ENCODE measurements at places on chromosomes 2 and 18.

DNA sequence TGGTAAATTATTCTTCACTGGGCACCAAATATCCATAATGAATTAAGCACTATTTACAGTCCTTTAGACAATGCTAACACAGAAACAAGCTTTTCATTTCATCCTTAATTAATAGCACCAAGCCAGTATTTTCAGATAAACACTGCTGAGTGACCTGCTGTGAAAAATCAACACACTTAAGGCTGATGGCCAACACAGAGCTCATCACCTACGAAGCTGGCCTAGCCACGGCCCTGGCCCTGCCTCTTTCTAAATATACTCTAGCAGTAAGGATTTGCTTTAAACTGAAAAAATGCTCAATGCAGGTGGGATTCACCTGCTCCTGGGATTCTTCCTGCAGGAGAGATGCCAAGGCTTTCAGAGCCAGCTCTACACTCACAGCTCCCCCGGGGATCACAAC, 18.4 kb downstream of the CYB5A start:
- DNase-seq, result no peak

- no peak for DNase-seq
These were observed 87.1 kb upstream of the MCFD2 start for GRCh38 chr2:47002480-47003381.

DNA sequence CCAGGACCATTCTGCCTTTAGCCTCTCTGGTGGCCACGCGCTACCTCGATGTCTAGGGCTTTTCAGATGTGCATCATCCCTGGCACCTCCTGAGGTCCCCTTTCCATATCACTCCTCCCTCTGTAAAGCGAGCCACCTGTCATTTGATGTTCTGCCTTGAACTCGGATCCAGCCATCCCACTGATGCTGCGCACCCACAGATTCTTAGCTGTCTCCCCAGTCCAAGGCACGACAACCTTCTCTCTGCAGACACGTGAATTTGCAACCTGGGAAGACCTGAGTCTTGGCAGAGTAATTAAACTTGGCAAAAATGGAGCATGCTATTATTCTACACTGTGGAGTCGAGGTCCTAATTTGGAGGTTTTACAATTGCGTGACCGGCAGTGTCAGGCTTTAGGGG, 61.9 kb downstream of the NGEF start:
- no peak for DNase-seq

DNA sequence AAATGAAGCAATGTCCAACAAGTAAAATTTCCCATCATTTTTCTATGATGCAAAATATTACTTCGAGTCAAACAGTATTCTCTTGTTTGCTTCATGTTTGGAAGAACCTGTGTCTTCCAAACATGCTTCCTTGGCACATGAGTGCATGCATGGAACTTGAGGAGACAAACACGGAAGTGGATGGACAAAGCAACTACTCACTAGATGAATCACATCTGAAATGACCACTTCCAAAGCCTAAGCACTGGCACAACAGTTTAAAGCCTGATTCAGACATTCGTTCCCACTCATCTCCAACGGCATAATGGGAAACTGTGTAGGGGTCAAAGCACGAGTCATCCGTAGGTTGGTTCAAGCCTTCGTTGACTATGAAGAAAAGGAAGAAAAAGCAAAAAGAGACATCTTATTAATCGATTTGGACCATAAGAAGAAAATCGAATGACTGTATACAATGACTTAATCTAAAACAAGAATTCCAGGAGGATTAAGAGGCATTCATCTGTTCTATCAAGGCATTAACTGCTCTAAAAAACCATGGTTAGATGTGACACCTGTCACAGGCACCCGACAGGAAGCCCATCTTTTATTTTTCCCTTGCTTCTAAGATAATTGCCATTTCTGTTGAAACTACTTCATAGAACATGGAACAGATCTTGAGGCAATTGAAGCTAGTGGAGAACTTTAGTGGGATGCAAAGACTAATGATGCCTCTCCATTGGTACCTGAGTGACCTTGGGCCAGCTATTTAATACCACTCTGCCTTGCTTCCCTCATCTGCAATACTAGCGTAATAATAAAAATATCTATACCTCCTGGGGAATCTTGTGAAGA, 56.0 kb downstream of the ATIC start:
- DNase-seq, result no peak

DNA sequence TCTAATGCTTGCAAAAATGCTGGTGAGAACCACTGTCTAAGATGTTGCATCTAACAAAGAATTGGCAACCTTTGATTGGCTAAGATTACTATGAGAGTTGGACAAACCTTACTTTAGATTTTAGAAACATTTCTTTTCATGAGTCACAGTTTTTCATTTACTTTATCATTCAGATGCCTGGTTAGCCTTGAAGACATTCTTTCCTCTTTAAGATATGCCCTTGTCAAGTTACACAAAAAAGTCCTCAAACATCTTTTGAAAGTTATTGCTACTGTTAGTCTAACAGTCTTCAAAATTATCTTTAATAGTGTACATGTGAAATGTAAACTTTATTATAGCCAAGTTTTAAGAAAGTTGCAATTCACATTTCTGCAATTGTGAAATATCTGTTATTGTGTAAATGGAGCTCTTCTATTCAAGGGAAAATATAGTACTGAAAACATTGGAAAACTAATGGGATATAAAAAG, 276.3 kb downstream of the RND3 start:
- no peak for DNase-seq

GRCh38 chr2:73333564-73333963, 40.2 kb upstream of the EGR4 start:
- DNase-seq, result no peak

DNA sequence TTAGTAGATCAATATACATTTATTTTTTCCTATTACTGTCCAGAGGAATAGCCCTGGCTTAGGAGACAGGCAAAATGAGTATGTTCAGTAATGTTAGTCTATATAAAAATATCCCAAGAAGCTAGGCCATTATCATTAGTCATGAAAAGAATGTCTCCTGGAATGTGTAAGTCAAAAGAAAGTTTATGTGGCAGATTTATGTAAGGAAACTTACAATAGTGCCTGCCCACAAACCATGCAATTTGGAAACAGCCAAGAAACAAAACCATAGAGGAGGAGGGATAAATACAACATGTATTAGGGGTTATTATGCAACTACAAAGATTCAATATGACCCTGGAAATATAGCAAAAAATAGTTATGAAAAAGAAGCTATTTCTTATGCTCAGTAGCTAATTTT, 96.3 kb downstream of the NOL4 start:
- DNase-seq, result no peak

GRCh38 chr2:110729106-110729505, 3.3 kb upstream of the ACOXL start:
- DNase-seq, result no peak

- no peak for DNase-seq
These were observed 49.7 kb downstream of the CD28 start for GRCh38 chr2:203756161-203756560.

GRCh38 chr18:68354176-68354575, 360.7 kb downstream of the TMX3 start:
- DNase-seq, result no peak

GRCh38 chr18:59651071-59651470, 46.2 kb downstream of the CCBE1 start:
- DNase-seq, result no peak

DNA sequence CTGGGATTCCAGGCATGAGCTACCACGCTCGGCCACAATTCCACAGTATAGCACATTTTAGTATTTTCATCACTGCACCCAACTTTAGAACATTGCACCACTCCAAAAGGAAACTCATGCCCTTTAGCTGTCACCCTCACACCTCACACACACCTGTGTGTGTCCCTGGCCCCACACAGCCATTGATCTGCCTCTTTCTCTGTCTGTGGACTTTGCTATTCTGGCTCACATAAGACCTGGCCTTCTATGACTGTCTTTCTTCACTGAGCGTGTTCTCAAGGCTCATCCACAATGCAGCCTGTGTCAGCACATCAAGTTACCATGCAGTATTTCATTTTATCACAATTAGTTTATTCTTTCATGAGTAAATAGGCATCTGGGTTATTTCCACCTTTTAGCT, 19.7 kb upstream of the ATP9B start:
- DNase-seq, result no peak

GRCh38 chr2:181262782-181263181, 194.4 kb upstream of the ITGA4 start:
- no peak for DNase-seq

DNA sequence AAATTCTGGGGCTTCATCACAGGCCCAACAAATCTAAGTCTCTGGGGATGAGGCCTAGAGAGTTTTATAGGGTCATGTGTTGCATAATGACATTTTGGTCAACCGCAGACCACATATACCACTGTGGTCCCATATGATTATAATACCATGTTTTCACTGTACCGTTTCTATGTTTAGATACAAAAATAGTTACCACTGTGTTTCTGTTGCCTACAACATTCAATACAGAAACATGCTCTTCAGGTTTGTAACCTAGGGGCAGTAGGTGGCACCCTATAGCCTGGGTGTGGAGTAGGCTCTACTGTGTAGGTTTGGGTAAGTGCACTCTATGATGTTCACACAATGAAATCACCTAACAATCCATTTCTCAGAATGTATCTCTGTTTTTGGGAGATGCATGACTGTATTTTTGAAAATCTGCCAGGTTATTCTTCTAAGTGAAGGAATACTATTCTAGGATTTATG, 485.2 kb downstream of the PTPRM start:
- no peak for DNase-seq

DNA sequence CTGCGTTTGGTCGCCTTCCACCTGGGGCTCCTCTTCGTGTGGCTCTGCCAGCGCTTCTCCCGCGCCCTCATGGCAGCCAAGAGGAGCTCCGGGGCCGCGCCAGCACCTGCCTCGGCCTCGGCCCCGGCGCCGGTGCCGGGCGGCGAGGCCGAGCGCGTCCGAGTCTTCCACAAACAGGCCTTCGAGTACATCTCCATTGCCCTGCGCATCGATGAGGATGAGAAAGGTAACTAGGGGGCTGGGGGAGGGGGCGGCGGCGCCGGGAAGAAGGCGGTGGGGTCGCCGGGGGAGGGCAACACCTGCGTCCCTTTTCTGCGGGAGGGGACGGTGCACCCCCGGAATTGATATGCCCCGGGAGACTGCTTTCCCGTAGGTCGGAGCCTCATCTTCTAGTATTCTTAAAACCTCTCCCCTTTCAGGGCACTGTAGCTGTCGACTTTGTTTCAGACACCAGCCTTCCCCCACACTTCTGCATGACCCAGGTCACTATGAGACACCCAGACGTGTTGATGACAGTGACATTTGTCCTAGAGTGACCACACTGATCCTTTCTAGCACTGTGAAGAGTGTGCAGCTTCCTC, 755 bp downstream of the SPAST start:
- DNase-seq, result no peak

DNA sequence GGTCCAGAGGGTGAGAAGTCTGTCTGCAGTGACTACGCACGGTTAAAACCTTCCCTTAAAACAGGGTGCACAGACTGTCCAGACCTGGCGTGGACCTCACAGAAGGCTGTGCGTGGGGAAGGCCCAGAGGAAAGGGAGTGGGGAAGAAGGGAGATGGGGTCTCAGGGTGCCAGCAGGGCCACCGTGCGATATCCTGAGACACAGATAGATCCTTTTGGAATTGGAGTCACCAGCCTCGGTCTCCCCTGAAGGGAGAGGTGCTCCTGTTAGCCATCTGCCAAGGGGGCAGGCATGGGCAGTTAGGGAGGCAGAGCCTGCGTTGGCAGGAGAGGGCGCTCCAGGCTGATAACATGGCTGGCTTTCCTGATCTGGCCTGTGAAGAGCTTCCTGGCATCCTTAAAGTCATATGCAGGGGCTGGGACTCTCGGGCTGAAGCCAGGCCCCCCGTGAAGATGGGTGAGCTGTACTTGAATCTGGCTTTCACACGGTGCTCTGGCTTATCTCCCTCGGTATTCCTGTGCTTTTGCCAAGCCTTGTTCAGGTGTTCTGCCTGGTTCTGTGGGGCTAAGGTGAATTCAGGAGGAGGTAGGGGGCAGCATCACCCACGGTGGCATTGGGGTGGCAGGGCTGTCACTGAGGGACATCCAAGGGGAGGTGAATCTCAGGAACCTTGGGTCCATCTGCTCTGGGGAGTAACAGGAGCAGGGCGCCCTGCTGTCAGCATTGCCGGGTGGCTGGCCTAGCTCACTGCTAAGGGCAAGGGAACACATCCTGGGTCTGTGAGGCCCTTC, 107.2 kb upstream of the SMAD2 start:
- no peak for DNase-seq

- no peak for DNase-seq
These were observed 76.8 kb downstream of the ALPK2 start for GRCh38 chr18:58552057-58552461.

Measured in stimulated activated CD4-positive, alpha-beta T cell treated with anti-CD3 and anti-CD28 coated beads, Interleukin-1b, Interleukin-23, amount 100 ng/mL, for 1 hour (primary cell).